ENCODE measurements at places on chromosomes 2 and 18.

- no peak for DNase-seq
These were observed 156.1 kb upstream of the APCDD1 start for GRCh38 chr18:10298346-10298745.

DNA sequence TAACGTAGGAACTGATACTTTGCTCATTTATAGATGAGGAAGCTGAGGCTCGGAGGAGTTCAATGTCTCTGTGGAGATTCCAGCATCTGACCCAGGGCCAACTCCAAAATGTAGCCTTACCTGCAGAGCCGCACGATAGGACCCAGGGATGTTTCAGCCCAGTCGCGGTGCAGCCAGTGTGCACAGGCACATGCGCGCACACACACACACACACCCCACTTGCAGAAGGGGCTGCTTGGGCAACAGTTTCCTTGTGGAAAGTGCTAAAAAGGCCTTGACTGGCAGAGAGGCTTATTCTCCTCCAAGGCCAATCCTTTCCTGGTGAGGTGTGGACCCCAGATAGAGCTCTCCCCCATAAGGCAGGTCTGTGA lies 101.7 kb downstream of the ZFP36L2 start:
- DNase-seq, result no peak

DNA sequence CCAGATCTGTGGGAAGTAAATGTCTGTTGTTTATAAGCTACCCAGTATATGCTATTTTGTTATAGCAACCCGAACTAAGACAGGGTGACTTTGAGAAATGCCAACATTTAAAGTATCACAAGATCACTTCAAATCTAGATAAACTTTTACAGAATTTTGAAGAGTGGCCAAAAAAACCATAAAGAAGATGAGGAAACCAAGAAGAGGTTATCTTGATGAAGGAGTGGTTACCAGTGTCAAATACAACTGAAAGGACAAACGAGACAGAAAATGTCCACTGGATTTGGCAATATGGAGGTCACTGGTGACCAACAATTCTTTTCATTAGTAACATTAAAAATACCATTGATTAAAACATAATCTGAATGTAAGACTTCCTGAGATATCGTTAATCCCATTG lies 235.7 kb downstream of the DYM start:
- no peak for DNase-seq

DNA sequence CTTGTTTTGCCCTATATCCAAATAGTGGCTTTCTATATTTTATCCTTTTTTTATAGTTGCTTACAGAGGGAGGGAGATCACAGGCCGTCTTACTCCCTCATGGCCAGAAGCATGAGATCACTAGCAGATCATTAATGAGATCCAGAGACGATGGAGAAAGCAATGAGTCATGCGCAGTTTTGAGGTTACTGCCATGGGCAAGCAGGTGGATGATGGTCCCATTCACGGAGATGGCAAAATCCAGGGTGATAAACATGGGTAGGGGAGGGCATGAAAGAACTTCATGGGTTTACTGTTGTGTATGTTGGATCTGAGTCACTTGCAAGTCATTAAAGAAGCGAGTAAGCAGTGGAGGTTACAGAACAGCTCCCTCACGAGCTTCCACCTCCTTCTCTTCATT lies 60.4 kb downstream of the C18orf63 start:
- DNase-seq, result no peak

- DNase-seq, result no peak
These were observed 11.8 kb downstream of the G6PC2 start for GRCh38 chr2:168912901-168913369.

- DNase-seq, result no peak
These were observed 23.5 kb downstream of the PTGR3 start for GRCh38 chr18:75185460-75185859.

DNA sequence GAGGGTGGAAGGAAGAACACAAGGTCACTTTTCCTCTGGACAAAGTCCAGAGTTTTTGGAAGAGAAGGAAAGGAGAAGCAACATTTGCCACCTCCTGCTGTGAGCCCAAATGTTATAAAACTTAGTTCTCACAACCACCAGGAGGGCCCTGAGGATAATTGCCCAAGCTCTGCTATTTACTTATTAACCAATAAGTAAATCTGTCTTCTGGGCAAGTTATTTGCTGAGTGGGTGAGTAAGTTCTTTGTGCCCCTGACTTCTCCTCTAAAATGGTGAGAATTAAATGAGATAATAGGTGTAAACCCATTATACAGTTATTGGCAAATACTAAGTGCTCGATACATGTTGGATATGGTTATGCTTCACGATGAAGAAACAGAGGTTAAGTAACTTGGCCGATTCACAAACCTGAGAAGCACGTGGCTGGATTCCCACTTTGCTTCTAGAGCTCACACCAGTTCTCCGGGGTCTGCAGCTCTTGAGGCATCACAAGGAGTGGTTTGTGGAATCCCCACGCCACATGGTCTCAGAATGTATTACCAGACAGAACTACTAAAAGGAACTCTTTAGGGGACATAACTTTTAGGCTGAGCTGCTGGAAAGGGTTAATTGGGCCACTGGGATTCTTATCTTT lies 164.1 kb downstream of the MYCN start:
- DNase-seq, result no peak

- no peak for DNase-seq
These were observed 16.2 kb upstream of the GPC1 start for GRCh38 chr2:240419271-240419670.

DNA sequence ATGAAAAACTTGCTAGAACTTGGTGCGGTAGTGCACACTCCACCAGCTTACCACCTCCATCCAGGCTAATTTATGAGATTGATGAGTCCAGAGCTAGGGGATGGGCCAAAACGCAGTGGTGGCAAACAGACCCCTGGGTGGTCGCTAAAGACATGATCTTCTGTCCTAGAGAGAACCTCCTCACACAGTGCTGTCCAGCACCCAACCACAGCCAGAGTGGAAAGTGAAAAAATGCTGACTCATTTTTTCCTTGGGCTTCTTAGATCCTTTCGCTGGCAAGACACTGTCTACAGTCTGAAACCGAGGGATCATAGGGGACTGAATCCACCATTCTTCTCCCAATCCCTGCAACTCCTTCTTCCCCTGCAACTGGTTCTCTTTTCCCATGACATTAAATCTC lies 4.1 kb downstream of the ANTXR1 start:
- no peak for DNase-seq

GRCh38 chr2:189581354-189582139 lies 961 bp upstream of the SLC40A1 start:
- peak; percentile 78 for DNase-seq

DNA sequence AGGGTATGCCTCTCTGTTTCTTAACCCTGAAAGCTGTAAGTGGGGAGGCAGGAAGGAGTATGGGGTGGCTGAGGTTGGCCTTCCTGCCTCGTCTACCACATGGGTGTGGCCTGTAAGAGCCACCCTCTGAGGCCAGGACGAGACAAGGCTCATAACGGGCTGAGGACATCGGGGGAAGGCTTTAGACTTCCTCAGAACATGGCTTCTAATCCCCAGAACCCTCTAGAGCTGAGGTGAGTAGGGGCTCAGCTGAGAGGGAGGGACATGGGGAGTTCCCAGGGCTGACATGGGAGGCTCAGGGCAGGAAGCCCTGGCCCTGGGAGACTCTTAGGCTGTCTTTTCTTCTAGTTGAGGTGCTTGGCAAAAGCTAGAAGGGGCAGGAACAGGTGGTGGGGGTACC lies 36.7 kb downstream of the EMX1 start:
- DNase-seq, result peak; percentile 63

- no peak for DNase-seq
These were observed 287.3 kb upstream of the SMIM21 start for GRCh38 chr18:75714766-75715165.

GRCh38 chr18:63617049-63617914 lies 26.8 kb downstream of the SERPINB4 start:
- no peak for DNase-seq

- DNase-seq, result no peak
These were observed 617.4 kb downstream of the CCDC85A start for GRCh38 chr2:56801214-56801613.

DNA sequence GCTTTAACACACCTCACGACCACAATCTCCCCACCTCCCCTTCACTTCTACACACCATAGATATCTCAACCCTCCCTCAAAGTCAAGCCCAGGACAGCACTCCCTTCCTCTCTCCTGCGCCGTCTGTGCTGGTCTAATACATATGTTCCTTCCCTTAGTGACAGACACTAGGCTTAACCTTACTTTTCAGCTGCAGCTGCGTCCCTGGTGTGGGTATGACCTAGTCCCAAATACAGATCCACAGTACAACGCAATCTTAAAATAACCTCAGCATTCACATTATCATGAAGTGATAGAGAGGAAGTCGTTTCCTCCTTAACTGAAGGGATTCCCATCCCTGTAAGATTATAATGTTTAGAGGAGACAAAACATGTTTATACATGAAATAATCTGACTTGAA lies 192.7 kb upstream of the TANK start:
- no peak for DNase-seq

DNA sequence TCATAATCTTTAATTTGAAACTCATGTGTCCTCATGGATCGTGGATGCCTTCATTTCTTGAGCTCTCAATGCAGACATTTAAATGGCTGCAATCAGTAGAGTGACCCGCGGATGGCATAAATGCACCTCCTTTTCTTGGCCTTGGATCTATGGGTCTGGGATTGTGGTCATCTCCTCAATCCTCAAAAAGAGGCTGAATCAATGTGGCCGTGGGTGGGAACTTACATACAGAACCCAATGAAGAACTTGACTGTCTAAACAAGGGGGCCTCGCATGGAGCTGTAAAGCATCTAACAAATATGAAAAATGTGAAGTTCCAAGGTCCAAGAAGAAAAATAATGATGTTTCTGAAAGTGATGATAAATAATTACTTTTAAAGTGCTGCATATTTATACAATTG lies 2.9 kb downstream of the HOXD13 start:
- no peak for DNase-seq

DNA sequence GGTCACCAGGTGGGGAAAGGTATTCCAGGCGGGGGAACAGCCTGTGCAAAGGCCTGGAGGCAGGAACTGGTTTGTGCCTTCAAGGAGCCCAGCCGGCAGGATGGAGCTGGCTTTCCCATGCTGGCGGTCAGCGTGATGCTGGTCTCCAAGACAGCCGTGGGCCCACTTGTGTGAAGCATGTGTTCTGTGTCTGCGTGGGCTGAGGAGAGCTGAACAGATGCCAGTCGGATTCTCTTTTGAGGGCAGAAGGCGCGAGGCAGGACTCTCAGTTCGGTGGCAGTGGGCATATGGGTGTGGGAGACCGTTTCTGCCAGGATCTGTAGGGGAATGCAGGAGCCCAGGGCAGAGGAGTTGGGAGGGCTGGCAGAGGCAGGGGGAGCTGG lies 191.6 kb downstream of the TWIST2 start:
- DNase-seq, result no peak

DNA sequence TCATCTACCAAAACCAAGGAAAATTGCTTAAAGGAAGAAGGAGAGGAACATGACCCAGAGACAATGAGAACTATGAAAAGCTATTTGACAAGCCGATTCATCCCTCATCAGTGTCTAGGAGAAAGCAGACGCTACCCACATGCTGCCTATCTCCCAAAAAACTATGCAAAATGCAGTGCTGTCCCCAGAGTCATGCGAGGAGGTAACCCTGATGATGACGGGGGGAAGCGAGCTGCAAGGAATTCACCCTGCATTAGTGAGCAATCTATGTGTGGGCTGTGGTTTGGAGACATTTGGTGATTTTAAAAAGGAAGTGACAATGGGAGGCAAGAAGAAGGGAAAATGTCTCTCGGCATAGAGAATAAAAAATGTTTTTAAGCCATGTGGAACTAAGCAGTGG lies 472.7 kb downstream of the CMPK2 start:
- no peak for DNase-seq

DNA sequence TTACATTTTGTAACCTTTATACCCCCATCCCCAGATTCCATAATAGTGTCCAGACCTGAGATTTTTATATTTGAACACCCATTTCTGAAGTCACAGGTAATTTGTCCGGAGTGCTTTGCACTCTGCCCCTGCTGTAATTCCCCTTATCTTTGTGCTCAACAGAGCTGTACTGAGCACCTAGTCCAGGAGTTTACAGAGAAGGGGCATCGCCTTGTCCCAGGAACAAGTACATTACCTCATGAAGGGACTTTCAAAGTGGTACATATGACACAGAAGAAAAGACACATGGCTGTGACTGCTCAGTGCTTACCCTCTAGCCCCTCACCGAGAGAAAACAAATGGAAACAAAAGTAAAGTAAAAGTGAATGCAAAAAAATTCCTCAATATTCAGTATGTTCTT lies 373.5 kb downstream of the SOX11 start:
- DNase-seq, result no peak

- DNase-seq, result no peak
These were observed 51.4 kb downstream of the LPIN1 start for GRCh38 chr2:11797846-11798245.

Data from Jurkat, Clone E6-1 (cell line).